ENCODE measurements at places on chromosomes 3 and 15. TPM values are rescaled to one million over a fixed set of nuclear protein-coding genes. Genes with fewer than 3 reads are reported as not detected.

Gene CHRNB4
- not detected for total RNA-seq

Gene EIF4G1
- total RNA-seq = 257 TPM

Gene SNURF
- 1.4 TPM for total RNA-seq

Gene COX17
- 36.0 TPM for total RNA-seq

Gene UBXN7
- 11.2 TPM for total RNA-seq

DNA sequence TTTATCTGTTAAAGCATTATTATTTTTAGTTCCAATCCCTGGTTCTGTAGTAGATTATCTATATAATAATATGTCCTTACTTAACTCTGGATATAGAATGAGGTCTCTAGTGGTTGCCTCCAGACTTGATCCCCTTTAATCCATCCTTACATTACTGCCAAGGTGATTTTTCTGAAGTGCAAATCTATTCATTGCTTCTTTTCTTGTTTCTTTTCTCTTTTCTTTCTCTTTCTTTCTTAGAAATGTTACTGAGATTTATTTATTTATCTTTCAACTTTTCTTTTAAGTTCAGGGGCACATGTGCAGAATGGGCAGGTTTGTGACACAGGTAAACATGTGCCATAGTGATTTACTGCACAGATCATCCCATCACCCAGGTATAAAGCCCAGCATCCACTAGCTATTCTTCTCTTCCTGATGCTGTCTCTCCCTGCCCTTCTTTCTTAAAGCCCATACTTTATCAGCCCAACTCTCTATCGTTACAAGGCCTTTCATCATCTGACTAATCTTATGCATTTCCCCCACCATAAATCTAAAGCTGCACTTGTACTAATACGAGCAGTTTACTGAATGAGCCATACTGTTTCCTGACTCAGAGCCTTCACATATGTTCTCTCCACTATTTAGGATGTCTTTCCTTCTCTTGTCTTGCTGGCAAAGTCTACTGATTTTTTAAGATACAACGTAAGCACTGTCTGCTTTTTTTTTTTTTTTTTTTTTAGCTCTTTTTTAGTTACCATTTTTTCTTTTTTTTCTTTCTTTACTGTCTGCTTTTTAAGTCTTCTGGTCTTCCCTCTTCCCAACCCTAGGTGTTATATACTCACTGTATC, 4.6 kb downstream of the GLCE start:
- peaks cover 8% of the 10 kb centered on the region for H3K4me1 ChIP-seq
- peaks cover 3% of the 10 kb centered on the region for H3K36me3 ChIP-seq
- H3K27me3 ChIP-seq = no peaks in the 10 kb centered on the region
- H3K4me3 ChIP-seq = no peak overlapping the region
- DNase-seq = no peak

- H3K27me3 ChIP-seq = no peaks in the 10 kb centered on the region
- H3K36me3 ChIP-seq = no peaks in the 10 kb centered on the region
- no peaks in the 10 kb centered on the region for H3K4me1 ChIP-seq
- no peak for DNase-seq
Measured at GRCh38 chr3:7585052-7585451, 724.1 kb downstream of the GRM7 start.

DNA sequence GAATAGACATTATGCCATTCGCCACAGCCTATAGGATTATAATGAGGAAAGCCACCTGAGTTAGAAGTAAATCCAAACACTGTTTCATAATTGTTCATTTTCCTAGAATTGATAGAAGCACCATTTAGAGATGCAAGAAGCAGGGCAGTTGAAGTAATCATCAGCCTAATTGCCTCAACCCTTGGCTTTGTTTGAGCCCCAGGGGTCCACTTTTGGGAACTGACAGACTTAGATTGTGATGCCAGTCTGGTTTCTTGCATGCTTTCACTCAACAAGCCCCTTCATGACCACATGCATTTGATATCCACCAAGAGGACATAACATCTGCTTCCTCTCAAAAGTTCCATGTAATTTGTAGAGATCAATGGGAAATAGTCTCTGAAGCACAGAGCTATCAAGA, 97.2 kb upstream of the COL8A1 start:
- H3K27ac ChIP-seq = no peak overlapping the region
- H3K4me3 ChIP-seq = no peak overlapping the region
- peaks cover 14% of the 10 kb centered on the region for H3K4me1 ChIP-seq
- H3K27me3 ChIP-seq = no peaks in the 10 kb centered on the region
- H3K36me3 ChIP-seq = no peaks in the 10 kb centered on the region

DNA sequence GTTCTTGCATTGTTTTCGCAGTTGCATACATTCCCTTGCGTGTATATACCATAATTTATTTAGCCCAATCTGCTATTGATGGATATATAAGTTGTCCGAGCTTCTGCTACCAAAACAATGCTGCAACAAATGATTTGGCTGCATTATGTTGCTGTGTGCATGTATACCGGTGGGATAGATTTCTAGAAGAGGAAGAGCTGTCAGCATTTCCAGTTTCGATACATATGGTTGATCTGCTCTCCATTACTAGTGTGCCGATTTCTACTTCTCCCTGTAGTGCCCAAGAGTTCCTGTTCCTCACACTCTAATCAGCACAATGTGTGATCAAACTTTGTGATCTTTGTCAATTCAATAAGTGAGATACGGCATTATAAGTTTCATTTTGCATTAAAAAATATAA, 92.8 kb upstream of the NMNAT3 start:
- no peak overlapping the region for H3K27ac ChIP-seq
- DNase-seq = no peak
- H3K36me3 ChIP-seq = no peaks in the 10 kb centered on the region
- no peak overlapping the region for H3K4me3 ChIP-seq
- H3K4me1 ChIP-seq = peaks cover 35% of the 10 kb centered on the region
- H3K27me3 ChIP-seq = no peaks in the 10 kb centered on the region

GRCh38 chr3:10505791-10506585, 602 bp upstream of the ATP2B2 start:
- H3K4me1 ChIP-seq = no peaks in the 10 kb centered on the region
- no peaks in the 10 kb centered on the region for H3K36me3 ChIP-seq
- no peak overlapping the region for H3K27ac ChIP-seq

DNA sequence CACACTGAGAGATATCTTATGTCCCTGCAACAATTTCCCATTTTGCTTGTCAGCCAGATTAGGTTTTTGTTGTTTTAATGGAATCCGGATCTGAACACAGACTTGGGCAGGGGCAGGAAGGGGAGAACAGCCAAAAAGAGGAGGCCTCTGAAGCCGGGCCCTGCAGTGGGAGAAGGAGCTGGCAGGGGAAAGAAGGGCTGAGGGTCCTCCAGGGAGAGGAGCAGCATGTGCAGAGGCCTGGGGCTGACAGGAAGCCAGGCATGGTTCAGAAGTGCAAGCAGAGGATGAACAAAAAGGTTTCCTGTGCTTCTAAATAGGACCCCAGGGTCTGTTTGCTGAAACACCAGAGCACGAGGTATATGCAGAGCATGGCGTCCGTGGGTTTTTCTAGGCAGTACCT, 49.1 kb upstream of the POMGNT2 start:
- H3K4me3 ChIP-seq = no peak overlapping the region
- no peaks in the 10 kb centered on the region for H3K36me3 ChIP-seq
- no peak overlapping the region for H3K27ac ChIP-seq
- H3K27me3 ChIP-seq = no peaks in the 10 kb centered on the region
- no peak for DNase-seq

DNA sequence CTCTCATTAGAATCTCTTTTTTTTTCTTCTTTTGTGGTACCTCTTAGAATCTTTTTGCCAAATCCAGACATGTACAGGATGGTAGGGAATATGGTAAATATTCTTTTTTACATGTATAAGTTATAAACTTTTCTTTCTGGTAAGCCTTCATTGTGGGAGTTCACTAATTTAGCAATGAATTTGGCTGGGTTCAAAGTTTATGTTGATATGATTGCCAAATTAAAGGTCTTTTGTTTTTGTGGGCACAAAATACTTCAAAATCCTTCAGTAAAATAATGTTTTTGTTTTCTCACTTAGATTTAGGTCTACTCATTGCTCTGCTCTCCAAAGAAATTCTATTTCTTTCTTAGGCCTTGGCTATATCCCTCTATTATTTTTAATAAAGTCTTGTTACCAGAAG, 1405.9 kb upstream of the ALCAM start:
- DNase-seq = no peak
- no peak overlapping the region for H3K27ac ChIP-seq
- no peaks in the 10 kb centered on the region for H3K27me3 ChIP-seq
- H3K4me1 ChIP-seq = no peaks in the 10 kb centered on the region

DNA sequence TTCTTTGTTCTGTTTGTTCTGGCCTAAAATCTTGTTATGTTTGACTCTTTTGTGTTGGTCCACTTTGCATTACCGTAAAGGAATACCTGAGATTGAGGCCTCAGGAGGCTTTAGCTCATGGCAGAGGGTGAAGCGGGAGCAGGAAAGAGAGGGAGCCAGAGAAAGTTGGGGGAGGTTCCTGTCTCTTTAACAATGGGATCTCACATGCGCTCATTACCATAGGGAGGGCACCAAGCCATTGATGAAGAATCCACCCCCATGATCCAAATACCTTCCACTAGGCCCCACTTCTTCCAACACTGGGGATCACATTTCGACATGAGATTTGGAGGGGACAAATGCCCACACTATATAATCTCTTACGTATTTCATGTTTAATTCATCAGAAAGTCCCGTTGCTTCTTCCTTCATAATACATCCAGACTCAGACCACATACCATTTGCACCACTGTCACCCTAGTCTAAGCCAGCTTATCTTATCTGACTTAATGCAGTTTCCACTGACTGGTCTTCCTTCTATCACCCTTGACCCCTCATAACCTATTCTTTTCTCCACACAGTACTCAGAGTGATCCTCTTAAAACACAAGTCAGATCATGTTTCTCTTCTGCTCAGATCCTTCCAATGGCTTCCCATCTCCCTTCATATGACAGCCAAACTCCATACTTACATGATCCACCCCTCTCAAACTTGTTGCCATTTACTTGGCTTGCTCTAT, 13.5 kb downstream of the KBTBD8 start:
- no peak for DNase-seq
- H3K27me3 ChIP-seq = peaks cover 3% of the 10 kb centered on the region
- no peak overlapping the region for H3K4me3 ChIP-seq

GRCh38 chr3:65483480-65483879, 555.2 kb downstream of the MAGI1 start:
- no peaks in the 10 kb centered on the region for H3K4me1 ChIP-seq
- no peak overlapping the region for H3K4me3 ChIP-seq
- H3K27me3 ChIP-seq = no peaks in the 10 kb centered on the region
- no peaks in the 10 kb centered on the region for H3K36me3 ChIP-seq
- H3K27ac ChIP-seq = no peak overlapping the region

- no peaks in the 10 kb centered on the region for H3K36me3 ChIP-seq
- DNase-seq = no peak
- H3K4me1 ChIP-seq = peaks cover 51% of the 10 kb centered on the region
- no peaks in the 10 kb centered on the region for H3K27me3 ChIP-seq
Measured at GRCh38 chr3:117126460-117126859, 416.9 kb downstream of the TUSC7 start.

Data from SJSA1 (cell line).